ENCODE measurements at places on chromosomes 7 and 10.

DNA sequence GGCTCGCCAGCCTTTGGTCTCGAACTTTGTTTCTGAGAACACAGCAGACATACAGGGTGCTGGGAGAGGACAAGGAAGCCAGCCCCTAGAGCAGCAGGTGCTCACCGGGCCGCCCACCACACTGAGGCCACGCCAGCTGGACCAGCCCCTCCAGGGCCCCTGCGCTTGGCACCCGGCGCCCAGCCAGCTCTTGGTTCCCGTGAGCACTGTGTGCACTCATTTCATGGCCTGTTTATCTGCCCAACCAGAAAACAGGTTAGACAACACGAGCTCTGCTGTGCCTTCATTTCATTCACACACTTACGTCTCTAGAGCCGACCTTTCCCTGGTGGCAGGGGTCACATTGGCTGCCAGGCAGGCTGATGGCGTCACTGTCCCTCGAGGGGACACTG, 104.0 kb downstream of the CYTH3 start:
- DNase-seq: no peak

- DNase-seq: no peak
Observed at GRCh38 chr7:7148798-7149481, 33.4 kb upstream of the C1GALT1 start.

DNA sequence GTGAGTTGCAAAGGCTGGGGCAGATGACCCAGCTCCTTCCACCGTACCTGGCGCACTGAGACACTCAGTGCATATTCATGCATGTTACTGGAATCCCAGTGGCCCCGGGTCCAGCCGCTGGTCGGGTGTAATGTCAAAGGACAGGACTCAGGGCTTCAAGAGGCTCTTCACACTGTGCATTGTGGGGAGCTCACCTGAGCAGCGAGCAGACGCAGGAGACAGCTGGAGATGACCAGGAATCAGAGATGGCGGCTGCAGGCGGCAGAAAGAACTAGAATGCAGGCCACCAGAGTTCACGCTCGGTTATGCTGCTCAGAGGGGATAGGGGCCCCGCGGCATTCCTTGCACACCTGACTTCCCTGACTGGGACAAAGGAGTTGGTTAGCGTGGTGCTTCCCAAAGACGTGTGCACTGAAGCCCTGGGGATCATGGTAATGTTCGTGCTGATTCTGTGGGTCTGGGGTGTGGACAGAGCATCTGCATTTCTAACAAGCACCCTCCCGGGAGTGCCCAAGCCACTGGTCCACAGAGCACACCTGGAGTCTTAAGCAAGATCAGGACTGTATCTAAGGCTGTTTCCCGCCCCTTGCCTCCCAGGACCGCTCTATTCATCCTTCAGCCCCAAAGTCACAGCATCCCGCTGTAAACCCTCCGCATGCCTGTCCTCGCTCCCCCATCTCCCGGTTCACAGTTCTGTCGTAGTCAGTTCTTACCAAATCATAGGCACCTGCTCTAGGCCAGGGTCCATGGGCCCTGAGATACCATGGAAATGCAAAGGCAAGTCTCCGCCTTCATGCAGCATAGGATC, 71.0 kb downstream of the MKI67 start:
- no peak for DNase-seq

DNA sequence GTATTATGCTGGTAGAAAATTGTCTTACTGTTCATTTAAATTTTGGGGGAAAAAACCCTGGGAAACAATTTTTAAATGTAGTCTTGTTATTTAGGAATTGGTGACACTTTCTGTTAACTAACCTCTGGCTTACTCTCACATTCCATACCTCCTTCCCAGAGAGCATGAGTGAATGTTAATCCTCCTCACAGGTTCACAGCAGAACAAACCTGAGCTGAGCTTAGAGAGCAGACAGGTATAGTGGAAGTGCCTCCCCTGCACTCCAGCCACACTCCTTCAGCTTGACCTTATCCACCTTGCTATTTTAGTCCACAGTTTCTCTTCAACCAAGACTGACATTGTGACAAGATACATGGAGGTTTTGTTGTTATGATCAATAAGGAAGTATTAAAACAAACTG, 235.9 kb downstream of the FOXP2 start:
- DNase-seq: no peak

DNA sequence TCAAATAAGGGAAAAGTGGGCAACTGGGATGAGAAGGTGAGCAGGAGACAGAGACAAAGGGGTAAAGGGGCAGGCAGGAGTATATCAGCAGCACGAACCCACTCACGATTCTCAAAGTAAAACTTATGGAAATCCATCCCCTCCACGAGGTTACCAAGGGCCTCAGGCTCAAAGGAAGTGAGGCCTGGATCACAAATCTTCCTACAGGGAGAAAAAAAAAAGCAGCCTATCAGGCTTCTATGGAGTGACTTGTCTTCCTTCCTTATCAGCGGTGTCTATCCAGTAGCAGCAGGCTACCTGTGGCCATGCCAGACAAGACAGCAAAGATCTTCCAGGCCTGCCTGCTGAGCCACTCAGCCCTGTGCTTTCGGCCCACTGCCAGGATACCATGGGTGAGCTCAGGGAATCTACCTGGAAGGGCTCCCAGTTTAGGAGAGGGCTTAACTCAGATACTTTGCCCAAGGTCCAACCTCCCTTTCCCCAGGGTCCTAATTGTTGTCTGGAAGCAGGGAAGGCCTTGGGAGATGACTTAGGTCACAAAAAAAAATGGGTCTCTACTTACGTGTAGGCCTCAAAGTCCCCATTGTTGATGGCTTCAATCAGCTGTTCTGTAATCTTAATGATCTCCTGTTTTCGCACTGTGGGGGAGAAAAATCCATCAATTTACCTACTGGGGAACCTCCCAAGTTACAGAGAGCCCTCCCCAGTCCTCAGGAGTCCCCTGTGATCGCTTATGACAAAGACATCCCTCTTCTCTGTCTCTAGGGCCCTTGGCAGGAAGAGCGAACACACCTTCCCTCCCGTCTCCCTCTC, 5.7 kb upstream of the NDST2 start:
- DNase-seq: no peak

DNA sequence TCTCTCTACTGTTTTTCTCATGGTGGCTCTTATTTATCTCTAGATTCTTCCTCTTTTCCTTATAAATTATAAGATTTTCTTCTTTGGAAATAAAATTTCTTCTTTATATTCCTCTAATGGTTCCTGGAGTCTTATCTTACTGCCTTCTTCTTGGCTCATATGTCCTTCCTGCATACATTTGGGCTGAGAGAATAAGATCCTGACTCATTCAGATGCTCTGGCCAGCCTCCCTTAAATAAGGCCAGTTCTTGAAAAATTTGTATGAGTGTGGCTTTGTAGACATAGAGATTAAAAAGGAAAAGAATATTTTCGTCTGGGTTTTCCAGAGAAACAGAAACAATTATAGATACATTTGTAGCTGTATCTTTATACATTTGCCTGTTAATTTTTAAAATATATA, 411.3 kb downstream of the KIF20B start:
- no peak for DNase-seq

- no peak for DNase-seq
Observed at GRCh38 chr10:8312079-8312478, 257.6 kb downstream of the GATA3 start.

DNA sequence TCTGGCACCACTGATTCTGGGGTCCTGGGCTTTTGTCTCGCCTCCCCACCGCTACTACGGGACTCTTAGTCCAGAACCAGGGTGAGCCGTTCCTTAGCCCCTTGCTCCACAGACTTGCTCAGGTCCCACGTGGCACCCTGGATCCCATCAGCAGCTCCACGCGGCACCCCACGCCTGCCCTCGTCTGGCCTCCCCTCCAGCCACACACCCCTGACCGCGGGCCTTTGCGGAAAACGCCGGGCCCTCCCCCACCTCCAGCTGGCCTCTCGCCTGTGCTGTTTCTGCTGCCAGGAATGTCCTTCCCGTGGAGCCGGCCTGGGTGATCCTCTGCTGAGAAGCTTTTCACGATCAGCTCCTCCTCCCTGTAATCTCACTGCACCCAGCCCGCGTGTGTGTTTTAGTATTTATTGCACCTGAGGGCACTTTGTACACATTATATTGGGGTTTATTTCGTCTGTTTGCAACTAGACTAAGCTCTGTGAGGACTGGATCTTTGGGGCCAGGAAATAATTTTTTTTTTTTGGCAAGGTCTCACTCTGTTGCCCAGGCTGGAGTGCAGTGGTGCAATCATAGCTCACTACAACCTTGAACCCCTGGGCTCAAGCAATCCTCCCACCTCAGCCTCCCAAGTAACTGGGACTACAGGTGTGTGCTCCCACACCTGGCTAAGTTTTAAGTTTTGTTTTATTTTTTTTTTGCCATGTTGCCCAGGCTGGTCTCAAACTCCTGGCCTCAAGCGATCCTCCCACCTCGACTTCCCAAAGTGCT, 10.5 kb upstream of the TTYH3 start:
- DNase-seq: no peak

DNA sequence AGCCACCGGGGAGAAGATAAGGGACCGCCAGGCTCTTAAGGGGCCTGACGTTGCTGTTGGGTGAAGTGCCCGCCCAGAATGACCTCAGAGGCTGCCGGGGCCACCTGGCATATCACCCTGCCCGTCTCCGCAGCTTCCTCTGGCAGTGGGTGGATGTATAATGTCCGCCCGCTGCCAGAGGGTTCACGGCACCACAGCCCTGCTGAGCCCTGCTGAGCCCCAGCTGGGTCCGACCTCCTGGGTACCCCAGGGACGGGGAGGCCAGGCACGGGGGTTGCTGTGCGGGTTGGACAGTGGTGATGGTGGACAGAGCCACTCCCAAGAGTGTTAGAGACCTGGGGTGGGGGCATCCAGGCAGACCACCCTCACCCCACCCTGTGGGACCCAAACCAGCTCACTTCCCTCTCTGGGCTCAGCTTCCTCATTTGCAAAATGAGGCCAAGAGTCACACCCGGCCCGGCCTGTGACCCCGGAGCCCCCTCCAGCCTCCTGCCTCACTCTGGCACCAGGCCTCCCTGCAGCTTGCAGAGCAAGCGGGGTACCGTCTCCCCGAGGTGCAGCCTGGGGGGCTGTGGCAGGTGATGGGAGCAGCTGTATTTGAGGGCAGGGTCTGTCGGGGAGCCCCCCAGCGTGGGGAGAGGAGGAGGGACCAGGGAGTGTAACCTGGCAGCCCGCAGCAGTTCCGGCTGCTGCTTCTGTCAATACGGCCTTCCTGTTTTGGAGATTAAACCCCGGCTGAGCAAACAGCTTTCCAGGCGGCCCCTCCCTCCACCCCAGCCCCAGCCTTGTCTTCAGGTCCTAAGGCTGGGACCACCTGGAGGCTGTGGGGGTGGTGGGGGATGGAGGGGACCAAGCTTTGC, 8.4 kb upstream of the LFNG start:
- peak; percentile 50 for DNase-seq

DNA sequence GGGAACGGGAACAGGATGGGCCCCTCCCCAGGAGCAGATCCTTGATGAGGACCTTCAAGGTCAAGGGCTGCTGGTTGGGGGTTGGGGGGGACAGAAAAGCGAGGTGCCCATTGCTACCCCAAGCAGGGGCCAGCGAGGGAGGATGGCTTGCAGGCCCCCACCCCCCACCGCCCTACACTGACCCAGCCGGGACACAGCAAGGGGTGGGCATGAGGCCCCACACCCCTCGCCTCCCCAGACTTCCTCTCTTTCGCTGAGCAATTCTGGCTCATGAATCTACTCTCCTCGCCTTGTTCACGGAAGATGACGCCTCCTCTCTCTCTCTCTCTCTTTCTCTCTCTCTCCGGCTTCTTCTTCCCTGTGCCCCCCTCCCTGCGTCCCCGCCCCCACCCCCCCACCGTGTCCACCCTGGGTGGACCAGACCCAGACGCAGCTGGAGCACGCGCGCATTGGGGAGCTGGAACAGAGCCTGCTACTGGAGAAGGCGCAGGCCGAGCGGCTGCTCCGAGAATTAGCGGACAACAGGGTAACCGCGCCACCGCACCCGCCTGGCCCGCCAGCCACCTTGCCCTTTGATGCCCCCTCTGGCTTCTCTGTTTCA, 81.1 kb upstream of the GTF2IRD1 start:
- DNase-seq: no peak

- peak; percentile 43 for DNase-seq
Observed at GRCh38 chr10:77873536-77874380, 52.8 kb downstream of the DLG5 start.

GRCh38 chr7:143406002-143406357, 2.7 kb downstream of the EPHA1 start:
- no peak for DNase-seq

DNA sequence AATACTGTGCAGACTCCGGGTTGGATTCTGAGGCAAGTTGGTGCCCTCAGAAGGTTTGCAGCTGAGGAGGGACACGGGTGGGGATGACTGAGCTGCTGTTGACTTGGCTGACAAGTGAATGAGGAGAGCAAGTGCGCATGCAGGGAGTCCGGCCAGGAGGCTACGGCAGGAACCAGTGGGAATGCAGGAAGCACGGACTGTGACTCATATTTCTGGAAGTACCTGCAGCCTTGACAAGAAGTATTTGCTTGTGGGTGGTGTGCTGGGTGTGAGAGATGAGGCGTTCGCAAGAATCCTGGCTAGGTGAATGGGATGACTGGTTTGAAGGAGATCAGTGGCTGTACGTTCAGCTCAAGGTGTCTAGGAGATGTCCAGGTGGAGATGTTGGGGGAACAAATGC, 30.8 kb upstream of the FXYD4 start:
- DNase-seq: no peak

GRCh38 chr10:59242991-59243390, 66.5 kb downstream of the PHYHIPL start:
- no peak for DNase-seq

- DNase-seq: no peak
Observed at GRCh38 chr7:111954056-111954455, 252.1 kb downstream of the DOCK4 start.

DNA sequence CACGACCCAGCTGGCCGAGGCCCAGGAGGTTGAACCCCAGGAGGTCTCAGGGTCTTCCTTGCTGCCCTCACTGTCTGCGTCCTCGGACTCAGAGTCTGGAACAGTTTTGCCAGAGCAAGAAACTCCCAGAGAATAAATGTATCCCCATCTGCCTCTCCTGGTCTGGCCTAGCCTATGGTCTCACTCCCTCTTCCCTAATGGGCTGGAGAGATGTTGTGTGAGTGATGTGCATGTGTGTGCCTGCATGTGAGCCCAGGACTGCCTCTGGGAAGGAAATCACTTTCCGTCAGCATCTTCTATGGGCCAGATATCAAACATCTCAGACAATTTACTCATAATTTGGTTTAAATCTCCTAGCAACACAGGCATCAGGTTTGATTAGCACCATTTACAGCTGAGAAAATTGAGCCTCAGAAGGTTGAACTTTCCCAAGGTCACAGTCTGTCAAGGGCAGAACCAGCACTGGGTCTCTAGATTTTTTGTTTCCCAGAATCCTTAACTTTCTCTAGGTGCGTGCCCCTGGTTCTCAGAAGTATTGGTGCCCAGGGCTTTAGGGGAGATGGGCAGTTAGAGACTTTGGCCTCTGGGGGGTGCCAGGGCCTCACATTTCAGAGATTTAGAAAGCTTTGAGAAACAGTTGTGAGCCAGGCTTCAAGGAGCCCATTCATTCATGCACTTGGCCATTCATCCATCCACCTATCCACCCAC, 4.9 kb downstream of the TMEM270 start:
- no peak for DNase-seq

- DNase-seq: no peak
Observed at GRCh38 chr7:50662996-50663395, 97.8 kb upstream of the DDC start.

Measured in stimulated activated CD4-positive, alpha-beta T cell treated with anti-CD3 and anti-CD28 coated beads, Interleukin-15, amount 100 ng/mL, for 48 hours (primary cell).